ENCODE measurements at places on chromosomes 12 and 14.
A peak's percentile ranks its signal among the peaks of the same experiment; 100 is the strongest.

- ATAC-seq: no peak
Measured at GRCh38 chr12:66563220-66563619, 115.7 kb downstream of the GRIP1 start.

- ATAC-seq: no peak
Measured at GRCh38 chr12:16218934-16219751, 58.3 kb downstream of the SLC15A5 start.

GRCh38 chr12:123363390-123363739 lies 1.3 kb downstream of the SBNO1 start:
- no peak for ATAC-seq

DNA sequence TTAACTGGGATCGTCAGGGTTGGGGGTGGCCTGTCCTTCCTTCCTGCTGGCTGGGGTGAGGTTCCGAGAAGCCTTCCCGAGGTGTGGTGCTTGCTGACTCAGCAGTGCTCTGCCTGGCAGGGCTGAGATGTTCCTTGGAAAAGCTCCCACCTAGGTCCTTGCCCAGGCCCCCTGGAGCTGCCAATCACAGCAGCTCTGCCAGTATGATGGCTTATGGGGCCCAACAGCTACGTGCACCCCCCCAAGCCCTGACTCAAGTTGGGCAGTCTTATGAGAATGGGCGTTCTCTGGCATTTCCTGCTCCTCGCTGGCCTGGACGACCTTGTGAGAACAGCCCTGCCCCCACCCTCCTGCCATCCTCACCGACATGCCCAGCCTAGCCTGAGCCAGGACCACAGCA lies 292.2 kb upstream of the CRY1 start:
- no peak for ATAC-seq

GRCh38 chr12:90280564-90281058 lies 572.0 kb upstream of the ATP2B1 start:
- peak; percentile 76 for ATAC-seq

- peak; percentile 82 for ATAC-seq
Measured at GRCh38 chr14:35533357-35534207, at the start of gene INSM2. INSM2 (plus strand) TSS chr14:35534164; CDS start chr14:35534253, 89 bp downstream.

- ATAC-seq: no peak
Measured at GRCh38 chr12:44960856-44961255, 84.7 kb upstream of the NELL2 start.

DNA sequence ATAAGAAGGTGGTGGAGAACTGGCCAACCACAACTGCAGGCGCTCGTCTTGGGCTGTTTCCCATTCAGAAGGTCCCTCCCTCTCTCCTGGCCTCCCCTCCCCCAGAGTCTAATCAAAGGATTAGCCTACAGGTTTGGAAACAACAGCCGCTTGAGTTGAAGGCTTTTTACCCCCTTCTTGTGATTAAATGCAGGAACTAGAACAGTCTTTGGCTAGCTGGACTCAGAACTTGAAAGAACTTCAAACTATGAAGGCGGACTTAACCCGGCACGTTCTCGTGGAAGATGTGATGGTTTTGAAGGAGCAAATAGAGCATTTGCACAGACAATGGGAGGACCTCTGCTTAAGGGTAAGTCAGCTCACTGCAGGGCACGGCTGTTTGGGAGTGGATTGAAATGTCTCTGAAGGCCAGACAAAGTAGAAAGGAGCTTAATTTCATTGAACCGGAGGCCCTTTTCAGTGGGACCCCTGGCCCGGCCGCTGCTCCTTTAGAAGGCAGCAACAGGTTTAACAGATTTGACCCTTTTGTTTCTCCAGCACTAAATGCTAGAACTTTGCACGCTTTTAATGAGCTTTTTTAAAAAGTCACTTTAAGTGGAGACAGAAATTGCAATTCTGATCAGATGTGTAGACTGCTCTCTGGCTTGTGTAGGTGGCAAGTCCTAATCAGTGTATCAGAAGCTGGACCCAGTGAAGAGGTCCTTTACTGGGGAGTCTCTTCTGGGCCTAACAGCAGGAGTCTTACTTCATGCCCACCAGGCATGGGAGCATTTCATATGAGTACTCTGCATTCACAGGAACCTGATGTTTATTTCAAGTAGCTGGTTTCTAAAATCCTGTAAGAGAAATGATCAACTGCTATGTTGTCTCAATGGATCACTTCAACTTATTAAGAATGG lies 107.7 kb downstream of the ESR2 start:
- no peak for ATAC-seq

GRCh38 chr14:94685166-94685581 lies 73.0 kb downstream of the SERPINA3 start:
- ATAC-seq: no peak

DNA sequence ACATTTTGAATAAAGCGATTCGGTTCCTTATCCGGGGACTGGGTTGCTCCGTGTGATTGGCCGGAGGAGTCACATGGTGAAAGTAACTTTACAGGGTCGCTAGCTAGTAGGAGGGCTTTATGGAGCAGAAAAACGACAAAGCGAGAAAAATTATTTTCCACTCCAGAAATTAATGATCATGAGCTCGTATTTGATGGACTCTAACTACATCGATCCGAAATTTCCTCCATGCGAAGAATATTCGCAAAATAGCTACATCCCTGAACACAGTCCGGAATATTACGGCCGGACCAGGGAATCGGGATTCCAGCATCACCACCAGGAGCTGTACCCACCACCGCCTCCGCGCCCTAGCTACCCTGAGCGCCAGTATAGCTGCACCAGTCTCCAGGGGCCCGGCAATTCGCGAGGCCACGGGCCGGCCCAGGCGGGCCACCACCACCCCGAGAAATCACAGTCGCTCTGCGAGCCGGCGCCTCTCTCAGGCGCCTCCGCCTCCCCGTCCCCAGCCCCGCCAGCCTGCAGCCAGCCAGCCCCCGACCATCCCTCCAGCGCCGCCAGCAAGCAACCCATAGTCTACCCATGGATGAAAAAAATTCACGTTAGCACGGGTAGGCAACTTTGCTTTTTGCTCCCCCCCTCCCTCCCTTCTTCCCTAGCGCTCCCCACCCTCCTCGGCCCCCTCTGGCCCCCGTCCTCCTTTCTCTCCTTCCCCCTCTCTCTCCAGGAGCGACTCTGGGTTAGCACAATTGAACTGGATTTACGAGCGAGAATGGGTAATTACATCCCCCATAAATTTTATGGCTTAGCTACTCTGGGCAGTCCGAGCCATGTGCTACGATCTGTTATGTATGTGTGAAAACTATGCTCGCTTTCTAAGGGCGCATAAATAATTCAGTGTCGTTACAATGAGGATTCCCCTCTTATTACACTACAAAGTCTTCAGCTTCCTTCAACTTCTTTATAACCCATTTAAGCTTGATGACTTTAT lies at the start of gene HOXC4:
HOXC4 (plus strand) TSS at position 85 of the 991 bp plus-strand sequence; CDS start at position 173, 88 bp downstream.
- ATAC-seq: peak; percentile 84

- peak; percentile 93 for ATAC-seq
Measured at GRCh38 chr12:27207615-27208413, 36.3 kb upstream of the STK38L start.

DNA sequence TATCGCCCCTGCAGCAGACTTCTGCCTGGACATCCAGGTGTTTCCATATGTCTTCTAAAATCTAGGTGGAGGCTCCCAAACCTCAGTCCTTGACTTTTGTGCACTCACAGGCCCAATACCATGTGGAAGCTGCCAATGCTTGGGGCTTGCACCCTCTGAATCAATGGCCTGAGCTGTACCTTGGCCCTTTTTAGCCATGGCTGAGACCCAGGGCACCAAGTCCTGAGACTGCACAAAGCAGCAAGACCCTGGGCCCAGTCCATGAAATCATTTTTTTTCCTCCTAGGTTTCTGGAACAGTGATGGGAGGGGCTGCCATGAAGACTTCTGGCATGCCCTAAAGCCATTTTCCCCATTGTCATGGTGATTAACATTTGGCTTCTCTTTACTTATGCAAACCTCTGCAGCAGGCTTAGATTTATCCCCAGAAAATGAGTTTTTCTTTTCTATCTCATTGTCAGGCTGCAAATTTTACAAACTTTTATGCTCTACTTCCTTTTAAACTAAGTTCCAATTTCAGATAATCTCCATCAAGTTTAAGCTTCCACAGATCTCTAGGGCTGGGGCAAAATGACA lies 1445.8 kb upstream of the FLRT2 start:
- no peak for ATAC-seq

DNA sequence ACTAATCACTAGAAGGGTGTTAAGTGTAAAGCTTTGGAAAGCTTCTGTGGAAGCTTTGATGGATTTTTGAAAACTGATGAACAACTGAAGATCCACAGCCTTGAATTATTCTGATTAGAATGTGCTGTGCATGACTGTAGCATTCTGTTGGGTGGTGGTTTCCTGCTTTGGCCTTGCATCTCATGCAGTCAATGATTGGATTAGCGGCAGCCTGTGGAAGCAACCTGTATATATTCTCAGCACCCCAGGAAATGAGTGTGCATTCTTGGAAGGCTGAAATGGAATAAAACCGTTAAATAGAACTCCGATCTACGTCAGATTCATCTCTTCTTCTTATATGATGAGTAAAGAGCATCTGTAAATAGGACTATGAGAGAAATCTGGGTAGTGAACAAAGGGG lies 120.2 kb downstream of the SLC16A7 start:
- ATAC-seq: no peak
